ENCODE measurements at places on chromosomes 1 and 21.
A peak's percentile ranks its signal among the peaks of the same experiment; 100 is the strongest.

GRCh38 chr1:219188331-219188803 lies 14.7 kb downstream of the LYPLAL1 start:
- DNase-seq = no peak

- DNase-seq = no peak
Observed at GRCh38 chr1:89871768-89872473, 51.1 kb downstream of the LRRC8D start.

DNA sequence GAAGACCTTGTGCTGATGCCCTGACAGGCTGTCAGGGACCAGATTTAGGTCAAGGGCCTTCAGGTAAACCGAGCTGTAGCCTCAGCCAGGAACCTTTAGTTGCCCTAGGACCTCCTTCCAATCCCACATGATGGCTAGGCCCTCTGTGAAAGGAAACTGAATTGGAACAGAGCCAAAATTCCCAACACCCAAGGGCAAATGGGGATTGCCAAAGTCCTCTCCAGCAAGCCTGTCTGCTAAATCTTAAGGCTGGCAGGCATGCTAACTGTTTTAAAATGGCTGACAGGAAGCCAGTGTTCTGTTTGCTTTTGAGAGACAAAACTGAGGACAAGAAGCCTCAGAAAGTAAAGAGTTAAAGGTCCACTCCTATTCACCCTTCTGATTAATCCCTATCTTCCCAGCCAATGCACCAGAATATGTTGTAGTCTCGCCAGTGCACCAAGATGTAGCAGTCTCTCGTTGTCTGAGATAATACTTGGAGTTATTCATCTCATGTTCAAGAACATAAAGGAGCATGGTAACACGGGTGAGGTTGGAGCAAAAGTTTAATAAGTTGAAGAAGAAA lies 35.1 kb downstream of the MSTO1 start:
- DNase-seq = peak; percentile 4

- peak; percentile 81 for DNase-seq
Observed at GRCh38 chr1:7042322-7043190, 257.3 kb downstream of the CAMTA1 start.

- DNase-seq = no peak
Observed at GRCh38 chr1:2911421-2912178, 109.7 kb upstream of the ACTRT2 start.

DNA sequence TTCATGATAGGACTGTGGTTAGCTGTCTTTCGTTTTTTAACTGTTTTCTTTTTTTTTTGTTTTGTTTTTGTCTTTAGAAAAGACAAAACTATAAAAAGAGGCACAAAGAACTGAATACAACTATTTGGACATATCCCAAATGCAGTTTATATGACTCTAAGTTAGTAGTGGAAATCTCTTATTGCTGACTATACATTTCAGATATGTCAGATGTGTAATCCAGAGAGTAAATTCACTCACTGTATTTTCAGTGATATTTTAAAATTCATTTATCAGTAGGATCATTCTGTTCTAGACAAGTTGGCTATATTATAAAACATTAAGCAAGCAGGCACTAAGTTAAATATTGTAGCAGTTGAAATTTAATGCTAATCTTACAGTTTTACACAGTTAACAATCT lies 5.7 kb downstream of the RAP1A start:
- DNase-seq = no peak
